Left ventricle myocardium superior (tissue), 1 donor: ENCODE measurements at places on chromosomes 6 and 20. TPM values are rescaled to one million over a fixed set of nuclear protein-coding genes. Genes with fewer than 3 reads are reported as not detected.

The KIF25 gene
- total RNA-seq, result not detected

The CABLES2 gene
- total RNA-seq, result 19.1 TPM

The AURKA gene
- 7.0 TPM for total RNA-seq

The PCK1 gene
- total RNA-seq, result 0.62 TPM

The TRMT6 gene
- total RNA-seq, result 7.1 TPM

- DNase-seq, result no peak
Measured at GRCh38 chr20:14142171-14142570, 146.9 kb downstream of the MACROD2 start.

DNA sequence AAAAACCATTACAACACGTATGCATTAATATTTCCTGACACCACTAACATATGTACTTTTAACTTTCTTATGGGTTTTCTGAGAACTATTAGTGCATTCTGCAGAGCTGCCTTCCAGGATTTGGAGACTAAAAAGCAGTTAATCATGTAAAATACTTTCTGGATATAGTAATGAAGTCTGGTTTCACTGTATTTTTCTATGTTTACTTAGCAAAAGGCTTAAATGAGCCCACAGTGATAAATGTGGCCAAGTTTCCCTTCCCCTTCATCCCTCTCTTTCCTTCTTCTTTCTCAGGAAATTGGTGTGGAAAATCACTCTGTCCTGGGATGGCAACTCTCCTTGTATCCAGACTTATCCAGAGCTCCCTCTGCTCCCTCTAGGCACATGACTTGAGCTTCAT lies 29.7 kb upstream of the ENPP1 start:
- no peak for DNase-seq

DNA sequence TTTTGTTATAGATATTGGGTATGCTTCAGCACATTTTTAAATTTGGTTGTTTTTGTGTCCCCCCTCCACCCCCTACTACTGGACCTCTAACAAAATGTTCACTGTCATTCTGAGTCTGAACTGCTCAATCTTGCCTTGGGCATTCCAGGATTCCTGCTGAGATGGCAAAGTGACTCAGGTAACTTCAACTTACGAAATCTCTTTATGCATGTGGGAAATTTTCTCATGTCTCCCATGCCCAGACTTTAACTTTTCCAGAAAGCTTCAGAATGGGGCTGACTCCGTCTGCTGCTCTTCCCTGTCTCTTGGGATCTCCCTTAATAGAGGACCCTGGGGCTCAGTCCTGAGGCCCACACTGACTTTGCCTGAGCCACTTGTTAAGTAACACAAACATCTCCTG lies 14.0 kb downstream of the CYP39A1 start:
- no peak for DNase-seq

DNA sequence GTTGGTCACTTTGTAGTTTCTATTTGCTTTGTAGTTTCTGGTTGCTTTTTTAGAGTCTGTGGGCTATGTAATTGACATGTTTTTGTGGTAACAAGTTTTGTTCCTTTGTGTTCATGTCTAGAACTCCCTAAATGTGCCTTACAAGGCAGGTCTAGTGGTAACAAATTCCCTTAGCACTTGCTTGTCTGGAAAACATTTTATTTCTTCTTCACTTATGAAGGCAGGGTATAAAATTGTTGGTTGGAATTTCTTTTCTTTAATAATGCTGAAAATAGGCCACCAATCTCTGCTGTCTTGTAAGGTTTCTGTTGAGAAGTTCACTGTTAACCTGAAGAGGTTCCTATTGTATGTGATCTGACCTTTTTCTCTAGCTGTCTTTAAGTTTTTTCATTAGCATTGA lies 383.6 kb downstream of the EPHA7 start:
- DNase-seq, result no peak

DNA sequence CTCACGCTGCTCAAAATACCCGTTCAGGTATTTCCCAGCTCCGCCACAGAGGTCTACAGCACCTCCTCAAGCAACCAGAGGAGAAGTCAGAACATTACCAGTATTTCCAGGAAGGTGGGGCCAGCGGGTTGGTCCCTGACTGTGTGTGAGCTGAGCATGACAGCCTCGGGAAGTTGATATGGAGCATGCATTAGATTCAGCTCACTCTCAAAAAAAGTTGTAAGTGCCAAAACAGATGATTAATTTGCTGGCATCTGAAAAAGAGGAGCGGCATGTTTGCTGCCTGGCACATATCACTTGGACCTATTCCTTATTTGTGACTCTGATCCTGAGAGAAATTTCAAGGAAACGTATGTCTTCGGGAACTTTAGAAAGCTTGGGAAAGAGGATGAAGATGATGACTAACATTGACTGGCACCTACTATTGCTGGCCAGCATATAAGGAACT lies 32.3 kb downstream of the ELOVL2 start:
- no peak for DNase-seq

- DNase-seq, result no peak
Measured at GRCh38 chr6:149429427-149430360, 29.6 kb downstream of the SUMO4 start.

- no peak for DNase-seq
Measured at GRCh38 chr20:16942756-16943155, 194.6 kb downstream of the OTOR start.

DNA sequence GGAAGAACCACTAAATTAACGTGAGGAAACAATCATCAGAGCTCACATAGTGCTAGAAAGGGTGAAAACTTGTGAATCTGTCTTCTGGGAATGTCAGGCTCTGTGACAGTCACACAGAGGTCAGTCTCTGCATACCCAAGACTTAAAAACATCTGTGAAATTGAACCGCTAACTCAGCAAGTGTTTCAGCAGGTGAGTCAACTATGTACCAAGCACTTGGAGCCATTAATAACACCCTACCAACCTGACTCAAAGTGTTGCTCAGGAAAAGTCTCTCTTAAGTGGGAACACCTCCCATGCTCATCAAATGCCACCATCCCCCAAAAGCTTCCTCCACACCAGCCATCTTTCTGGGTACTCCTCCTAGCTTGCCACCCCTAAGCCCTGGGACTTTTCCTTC lies 92.3 kb upstream of the CARMIL1 start:
- DNase-seq, result no peak

GRCh38 chr6:114007516-114007915 lies 36.6 kb upstream of the HDAC2 start:
- DNase-seq, result no peak

DNA sequence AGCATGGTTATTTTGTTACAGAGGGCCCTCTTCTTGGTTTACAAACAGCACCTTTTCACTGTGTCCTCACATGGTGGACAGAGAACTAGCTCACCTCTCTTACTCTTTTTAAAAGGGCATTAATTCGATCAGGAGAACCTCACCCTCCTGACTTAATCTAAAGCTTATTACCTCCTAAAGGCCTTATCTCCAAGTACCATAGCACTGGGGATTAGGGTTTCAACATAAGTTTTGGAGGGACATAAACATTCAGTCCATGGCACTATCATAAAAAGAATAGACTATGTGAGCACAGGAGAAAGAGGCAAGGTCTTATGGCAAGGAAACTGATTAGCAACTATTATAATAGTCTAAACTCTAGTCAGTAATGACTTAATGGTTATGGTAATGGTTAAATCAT lies 736.2 kb upstream of the ADGRB3 start:
- no peak for DNase-seq

GRCh38 chr6:152863618-152864326 lies 113.2 kb downstream of the VIP start:
- DNase-seq, result no peak

DNA sequence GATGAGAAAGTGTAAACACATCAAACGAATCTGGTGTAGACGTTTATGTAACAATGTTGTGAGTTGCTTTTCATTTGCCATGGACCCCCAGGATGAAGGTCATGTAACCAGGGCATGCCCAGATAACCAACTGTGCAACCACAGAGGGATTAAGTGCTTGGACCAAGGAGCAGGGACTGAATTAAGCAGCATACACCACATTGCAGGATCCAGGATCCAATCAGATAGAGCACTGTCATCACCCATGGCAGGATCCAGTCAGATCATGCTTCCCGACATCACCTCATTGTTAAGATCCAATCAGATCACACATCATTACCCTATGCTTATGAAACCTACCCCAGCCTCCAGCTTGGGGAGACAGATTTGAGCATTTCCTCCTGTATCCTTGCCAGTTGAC lies 74.3 kb upstream of the RCAN2 start:
- no peak for DNase-seq

DNA sequence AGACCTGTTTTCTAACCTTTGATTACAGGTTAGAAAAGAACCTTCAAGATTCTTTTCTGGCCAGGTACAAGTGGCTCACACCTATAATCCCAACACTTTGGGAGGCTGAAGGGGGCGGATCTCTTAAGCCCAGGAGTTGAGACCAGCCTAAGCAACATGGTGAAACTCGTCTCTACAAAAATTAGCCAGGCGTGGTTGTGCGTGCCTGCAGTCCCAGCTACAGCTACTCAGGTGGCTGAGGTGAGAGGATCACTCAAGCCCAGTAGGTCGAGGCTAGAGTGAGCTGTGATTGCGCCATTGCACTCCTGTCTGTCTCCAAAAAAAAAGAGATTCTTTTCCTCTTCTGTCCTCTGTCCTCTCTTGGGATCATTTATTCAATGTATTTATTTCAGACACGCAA lies 14.5 kb downstream of the PPIL1 start:
- DNase-seq, result no peak

DNA sequence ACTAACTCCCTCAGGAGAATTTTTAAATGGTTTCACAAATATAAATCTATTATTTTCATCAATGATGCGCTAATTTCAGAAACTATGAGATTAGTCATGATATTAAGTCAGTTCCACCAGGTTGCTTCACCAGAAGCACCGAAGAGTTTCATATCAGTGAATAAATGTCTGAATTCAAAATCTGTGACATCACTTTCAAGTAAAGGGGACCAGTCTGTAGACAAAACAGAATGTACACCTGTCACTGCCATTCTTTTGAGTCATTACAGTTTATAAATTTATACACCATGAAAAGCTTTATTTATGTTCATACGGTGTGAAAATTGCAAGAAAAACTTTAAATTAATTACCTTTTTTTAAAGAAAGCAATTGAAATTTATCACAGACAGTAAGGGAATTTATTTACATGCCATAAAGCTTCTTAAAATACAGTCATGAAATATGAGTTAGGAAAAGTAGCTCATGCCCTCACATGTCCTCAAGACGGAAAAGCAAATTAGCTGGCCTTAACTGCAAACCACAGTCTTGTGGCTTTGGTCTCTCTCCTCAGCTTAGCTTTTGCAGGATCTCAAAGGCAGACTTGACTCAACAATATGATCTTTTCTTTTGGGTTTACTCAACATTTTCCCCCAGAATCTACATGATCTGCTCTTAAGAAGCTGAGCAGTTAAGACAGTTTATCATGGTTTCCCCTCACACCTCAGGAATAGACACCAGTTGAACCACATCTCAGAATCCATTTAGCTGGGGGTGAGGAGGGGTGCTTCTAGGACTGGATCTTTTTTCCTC lies 177.7 kb upstream of the MCHR2 start:
- no peak for DNase-seq
